Kasumi-1 (cell line): ENCODE measurements at places on chromosomes 1 and 21.

- peak; percentile 14 for DNase-seq
Observed at GRCh38 chr1:119988306-119989062, 81.0 kb downstream of the NOTCH2 start.

- peak; percentile 81 for DNase-seq
Observed at GRCh38 chr1:113859478-113860175, 11.9 kb downstream of the PTPN22 start.

GRCh38 chr1:205014783-205015182, 28.2 kb upstream of the CNTN2 start:
- DNase-seq = peak; percentile 14

- DNase-seq = no peak
Observed at GRCh38 chr1:98086796-98087441, 166.1 kb upstream of the DPYD start.

DNA sequence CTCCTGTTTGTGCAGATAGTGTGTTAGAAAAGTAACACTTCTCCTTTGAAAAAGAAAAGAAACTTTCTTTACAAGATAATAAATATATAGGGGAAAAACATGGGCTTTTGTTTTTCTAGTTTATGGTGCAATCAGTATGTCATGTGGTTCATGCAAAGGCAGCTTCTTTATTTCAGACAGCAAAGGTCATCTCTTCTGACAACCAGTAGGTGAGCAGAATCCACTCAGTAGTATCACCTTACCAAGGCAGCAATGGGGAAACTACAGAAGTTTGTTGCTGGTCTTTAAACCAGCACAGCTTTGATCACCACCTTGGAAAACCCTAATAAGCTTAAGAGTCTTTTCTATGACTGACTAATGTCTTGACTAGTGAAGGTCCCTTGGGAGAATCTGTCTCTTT, 13.0 kb upstream of the SAMSN1 start:
- DNase-seq = no peak

GRCh38 chr1:116794804-116795481, 40.7 kb downstream of the CD2 start:
- DNase-seq = peak; percentile 39

DNA sequence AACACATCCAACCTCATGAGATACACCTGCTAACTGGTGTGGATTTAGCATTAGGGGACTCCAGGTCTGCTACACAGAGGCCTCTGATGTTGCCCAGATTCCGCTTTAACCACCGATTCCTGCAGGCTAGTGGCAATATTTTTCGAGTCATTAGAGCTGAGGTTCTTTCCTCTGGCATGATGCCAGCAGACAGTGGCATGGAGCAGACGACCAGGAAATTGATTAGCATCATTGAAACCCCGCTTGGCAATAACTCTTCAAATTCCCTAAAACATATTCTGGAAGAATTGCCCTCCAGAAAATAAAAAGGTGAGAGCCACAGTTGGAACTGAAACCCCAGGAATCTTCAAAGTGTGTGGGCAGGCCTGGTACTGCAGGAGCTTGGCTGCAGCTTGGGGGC, 28.4 kb upstream of the ETV3 start:
- DNase-seq = no peak

DNA sequence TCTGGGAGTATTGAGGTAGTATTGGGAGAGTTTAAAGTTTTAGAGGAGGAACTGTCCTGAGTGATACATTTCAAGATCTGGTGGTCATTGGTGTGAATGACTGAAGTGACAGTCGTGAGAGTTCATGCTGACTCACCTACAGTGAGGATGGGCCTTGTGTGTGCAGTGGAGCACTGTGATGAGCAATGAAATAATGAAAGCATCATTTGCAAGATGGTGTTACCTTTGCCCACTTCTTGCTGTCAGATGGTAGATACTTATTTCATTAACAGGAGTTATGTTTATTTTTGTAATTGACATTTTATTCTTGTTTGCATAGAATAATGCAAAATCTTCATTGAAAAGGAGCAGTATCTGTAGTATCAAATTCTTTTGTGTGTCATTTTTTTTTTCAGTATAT, 29.0 kb downstream of the POU2F1 start:
- DNase-seq = no peak

DNA sequence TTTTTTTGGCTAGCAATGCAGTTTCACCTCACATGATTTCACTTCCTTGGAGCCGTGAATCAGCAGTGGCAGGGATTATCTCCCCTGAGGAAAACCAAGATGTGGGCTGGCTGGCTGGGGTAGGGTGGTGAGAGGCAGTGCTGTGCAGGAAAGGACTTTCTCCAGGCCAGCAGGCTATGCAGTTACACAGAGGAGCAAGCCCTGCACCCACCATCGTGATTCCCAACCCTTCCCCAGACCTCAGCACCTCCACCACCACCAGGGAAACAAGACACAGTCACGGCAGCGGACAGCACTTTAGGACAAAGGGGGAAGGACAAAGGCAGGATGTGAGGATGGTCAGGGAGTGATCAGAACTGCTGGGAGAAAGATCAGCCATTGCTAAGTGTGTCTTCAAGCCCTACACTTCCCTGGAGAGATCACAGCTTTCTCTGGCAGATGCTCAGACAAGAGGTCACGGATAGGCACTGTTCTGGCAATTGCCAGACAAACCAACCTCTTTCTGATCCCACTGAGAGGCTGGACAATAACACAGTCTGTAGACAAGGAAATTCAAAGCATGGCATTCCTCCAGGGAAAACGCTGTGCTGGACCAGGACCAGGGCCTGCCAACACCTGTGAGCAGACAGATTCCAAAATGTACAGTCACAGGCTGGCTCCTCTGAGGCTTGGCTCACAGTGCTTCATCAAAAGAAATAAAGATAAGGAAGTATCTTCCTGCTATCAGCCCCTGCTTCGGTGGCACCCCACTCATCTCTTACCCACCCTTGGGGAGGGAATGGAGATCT, 509.4 kb downstream of the SMYD3 start:
- no peak for DNase-seq

GRCh38 chr1:62176597-62177312, 17.9 kb upstream of the L1TD1 start:
- no peak for DNase-seq

GRCh38 chr1:160115545-160116282, at the start of gene ATP1A2:
ATP1A2 (plus strand) TSS chr1:160115759; CDS start chr1:160115862, 103 bp downstream.
- DNase-seq = no peak

- no peak for DNase-seq
Observed at GRCh38 chr1:182956708-182957365, 3.9 kb upstream of the SHCBP1L start.

DNA sequence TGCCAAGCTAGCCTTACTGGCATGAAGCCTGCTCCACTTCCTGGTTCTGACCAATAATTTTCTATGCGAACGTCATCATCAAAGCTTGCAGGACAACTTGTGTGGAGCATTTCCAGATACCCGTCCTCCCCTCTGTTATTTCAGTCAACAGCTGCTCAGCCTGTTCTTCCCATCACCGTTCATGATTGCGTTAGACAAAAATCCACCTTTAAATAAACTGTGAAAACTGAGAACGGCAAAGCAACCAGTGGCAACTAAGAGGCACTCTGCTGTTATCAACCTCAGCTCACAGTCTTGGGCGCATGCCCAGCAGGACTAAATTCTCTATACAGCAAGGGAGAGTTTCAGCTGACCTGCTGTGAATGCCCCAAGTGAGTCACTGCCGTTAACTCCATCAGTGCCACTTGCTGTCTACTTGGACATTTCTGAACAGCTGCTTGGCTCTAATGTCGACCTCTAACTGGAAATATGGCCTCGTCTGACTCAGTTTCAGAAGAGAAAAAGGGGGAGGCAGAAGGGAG, 207.4 kb upstream of the RUNX1 start:
- no peak for DNase-seq

DNA sequence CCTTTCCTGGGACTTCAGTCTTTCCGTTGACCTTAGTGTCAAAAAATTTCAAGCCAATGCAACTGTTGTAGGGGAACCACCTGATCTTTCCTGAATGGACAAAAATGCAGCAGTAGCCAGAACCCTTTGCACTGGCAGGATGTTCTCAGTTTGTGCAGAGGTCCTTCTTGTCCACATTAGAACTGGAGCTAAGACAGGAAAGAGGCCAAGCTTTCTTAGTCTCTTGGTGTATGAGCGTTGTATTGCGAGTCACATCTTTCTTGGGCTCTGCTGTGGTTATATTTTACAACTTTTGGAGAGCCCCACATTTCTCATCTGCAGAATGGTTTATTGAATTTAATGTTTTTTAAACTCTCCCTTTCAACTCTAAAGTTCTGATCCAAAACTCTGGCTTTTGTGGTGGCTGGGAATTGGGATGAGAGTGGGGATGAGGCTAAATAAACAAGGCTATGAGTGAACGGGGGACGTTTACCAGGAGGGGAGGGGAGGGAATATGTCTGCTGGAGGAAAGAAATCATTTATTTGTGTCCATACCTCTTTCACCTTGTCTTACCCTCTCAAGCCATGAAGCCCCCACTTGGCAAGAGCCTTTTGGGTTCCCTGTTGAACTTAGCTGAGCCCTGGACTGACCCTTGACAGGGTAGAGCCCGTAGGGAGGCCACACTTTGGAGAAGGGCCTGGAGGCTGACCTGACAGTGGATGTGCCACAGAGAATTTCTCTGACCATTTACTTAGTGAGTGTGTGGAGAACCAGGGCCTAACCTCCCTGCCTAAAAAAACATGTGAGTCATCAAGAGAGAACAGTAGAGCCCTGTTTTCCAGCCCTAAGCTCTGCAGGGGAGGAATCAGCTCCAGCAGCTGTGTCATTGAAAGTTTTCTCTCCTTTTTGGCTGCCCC, 586 bp downstream of the CHI3L2 start:
- DNase-seq = no peak

- DNase-seq = no peak
Observed at GRCh38 chr1:78370779-78371482, 119.8 kb upstream of the PTGFR start.

GRCh38 chr1:217188280-217189237, 442.3 kb downstream of the GPATCH2 start:
- DNase-seq = no peak

GRCh38 chr1:222234351-222234750, 313.6 kb downstream of the HHIPL2 start:
- no peak for DNase-seq

- no peak for DNase-seq
Observed at GRCh38 chr1:224262373-224263054, 67.5 kb downstream of the NVL start.

DNA sequence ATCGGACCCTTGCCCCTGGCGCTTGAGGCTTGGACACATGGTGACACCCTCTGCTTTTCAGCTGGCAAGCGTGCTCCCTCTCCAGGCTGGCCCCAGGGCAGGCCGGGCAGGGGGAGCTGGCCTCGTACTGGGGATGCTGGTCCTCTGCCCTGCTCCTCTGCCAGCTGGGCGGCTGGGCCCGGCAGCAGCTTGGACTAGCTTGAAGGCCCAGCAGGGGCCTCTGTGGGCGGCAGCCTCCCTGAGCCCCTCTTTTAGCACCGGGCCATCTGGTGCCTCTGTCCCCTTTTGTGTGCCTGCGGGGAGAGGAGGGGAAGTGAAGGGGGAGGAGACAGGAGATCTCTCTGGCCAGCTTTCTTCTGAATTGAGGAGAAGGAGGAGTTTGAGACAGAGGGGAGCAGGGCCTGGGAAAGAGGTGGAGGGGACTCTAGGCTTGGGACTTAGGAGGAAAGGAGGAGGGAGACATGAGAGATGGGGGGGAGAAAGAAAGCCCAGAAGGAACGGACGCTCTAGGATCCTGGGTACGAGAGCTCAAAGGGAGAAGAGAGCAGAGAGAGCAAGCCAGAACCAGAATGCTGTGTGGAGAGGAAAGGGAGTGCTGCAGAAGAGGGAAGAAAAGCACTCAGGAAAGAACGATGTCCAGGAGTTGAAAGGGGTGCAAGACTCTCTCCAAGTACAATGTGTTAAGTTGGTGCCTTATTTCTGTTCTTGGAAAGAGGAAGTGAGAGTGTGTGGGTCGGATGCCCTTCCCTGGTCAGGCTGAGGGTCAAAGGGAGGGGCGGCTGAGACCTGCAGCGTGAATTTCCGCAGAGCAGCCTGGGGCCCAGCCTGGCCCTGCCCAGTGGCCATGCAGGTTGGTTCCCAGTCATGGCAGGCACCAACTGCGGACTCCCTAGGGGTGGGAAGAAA, 40.3 kb downstream of the IER5 start:
- peak; percentile 88 for DNase-seq

DNA sequence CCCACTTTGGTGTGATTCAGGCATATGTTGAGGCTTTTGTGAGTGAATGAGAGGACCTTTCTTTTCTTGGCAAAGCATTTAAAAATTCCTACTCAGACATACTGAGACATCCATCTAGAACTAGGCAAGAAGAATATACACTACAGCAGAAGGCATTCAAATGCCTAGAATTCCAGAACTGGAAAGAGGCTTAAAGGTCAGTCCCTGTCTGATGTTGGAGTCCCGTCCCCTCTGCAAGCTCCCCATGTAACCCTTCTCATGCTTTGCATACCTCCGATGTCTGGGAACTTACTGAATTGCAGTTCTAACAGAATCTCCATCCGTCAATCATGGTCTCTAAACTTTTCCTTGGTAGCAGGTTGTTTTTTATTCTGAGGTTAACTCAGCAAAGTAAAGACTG, 152.9 kb downstream of the ATP6V1G3 start:
- no peak for DNase-seq

- no peak for DNase-seq
Observed at GRCh38 chr21:39968010-39968409, 100.8 kb downstream of the PCP4 start.

- no peak for DNase-seq
Observed at GRCh38 chr1:18970762-18971161, 14.3 kb upstream of the IFFO2 start.

- no peak for DNase-seq
Observed at GRCh38 chr21:32144851-32145250, 134.0 kb downstream of the MIS18A start.

GRCh38 chr1:21185221-21185731, 8.6 kb upstream of the EIF4G3 start:
- DNase-seq = no peak

- no peak for DNase-seq
Observed at GRCh38 chr1:79293611-79294010, 287.1 kb upstream of the ADGRL4 start.

- no peak for DNase-seq
Observed at GRCh38 chr1:99554727-99555126, 91.2 kb upstream of the PALMD start.

DNA sequence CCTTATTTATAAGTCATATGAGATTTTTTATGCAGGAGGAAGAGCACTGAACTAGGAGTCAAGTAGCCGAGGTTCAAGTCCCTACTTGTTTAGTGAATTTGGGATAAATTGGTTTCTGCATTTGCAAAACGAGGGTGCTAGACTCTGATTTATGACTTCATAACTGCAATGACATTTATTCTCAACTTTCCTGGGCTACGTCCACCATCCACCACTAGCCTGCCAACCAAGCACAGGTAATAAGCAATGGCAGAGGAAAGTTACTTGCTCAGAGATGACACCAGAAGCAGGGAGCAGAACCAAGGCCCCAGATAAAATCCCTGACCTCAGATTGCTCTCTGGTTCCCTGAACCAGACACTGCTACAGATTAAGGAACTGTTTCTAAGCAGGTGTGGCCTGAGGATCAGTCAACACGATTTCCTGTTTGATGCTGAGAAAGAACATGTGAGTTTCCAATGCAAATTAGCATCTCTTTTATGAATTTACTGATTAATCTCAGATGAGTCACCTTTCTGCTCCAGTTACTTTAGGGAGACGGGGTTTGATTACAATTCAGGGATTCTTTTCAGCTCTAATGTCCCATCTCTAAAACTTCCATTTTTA, 52.7 kb downstream of the PLPP3 start:
- peak; percentile 12 for DNase-seq
